NCI-H1092 treated with DMSO at 0.1 percent for 48 hours (cell line): ENCODE measurements at places on chromosomes 5 and 9.

DNA sequence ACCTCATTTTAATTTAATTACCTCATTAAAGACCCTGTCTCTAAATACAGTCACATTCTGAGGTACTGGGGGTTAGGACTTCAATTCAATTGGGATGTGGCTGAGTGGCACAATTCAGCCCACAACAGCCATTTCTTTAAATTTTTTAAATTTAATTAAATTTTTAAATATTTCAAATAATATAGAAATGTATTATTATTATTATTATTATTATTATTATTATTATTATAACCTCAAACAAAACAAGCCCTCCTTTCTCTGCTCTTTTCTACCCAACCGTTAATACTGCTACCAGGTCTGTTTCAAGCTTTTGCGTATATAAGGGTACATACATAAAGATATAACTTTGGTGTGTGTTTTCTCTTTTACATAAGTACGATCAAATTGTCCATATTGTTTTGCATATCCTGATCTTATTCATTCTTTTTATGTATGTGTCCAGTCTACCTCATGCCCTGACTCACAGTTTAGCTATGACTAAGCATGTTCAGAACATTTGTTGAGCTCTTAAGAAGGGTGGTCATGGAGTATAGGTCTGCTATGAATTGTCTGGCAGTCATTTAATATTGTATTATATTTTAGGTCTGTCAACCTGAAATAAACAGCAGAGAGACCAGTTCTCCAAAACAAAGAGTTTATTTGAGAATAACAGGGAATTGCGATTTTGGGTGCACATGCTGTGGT is 16.1 kb upstream of the RAB14 start:
- DNase-seq, result no peak

DNA sequence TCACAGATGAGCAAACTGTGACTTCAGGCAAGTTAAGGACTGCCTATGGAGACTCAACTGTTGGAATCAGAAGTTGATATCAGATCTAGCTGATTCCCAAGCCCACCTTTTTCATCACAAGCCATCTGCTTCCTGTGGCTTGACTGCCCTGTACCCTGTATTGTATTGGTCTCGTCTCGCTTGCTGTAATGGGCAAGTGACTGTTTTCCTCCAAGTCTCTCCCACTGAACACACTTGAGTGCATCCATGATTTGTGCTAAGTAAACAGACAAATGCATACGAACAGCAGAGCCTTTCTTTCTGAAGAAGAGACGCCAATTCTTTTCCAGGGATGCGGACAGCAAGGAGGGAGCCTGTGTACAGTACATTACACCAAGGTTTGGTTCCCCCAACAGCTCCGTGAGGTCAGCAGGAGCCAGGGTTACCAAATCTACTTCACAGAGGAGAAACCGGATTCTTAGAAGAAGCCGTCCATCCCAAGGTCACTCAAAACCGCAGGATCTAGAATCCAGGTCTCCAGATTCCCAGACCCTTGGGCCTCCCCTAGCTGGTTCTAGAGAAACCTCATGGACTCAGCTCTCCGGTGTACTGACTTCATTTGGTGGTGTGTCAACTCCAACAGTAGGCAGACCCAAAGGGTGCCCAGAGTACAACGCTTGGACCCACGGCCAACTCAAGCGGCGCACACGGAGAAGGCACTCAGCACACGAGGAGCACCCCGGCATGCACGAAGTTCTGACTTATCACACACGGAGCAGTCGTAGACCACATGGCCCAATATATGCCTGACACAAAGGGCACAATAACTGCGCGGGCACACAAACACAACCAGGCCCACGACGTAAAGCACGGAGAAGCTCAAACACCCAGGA is 1.1 kb downstream of the BAG1 start:
- DNase-seq, result peak; percentile 47

DNA sequence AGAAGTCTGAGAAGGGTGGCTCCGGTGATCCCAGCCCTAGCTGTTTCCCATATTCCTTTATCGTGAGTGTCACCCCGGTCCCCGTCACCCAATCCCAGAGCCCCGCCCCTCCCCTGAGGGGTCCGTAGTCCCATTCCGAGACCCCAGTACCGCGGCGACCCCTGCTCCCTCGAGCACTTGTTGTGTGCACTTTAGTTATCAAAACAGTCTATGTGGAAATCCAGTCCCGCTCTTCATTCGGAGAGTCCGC is 223 bp downstream of the LRSAM1 start:
- peak; percentile 71 for DNase-seq

DNA sequence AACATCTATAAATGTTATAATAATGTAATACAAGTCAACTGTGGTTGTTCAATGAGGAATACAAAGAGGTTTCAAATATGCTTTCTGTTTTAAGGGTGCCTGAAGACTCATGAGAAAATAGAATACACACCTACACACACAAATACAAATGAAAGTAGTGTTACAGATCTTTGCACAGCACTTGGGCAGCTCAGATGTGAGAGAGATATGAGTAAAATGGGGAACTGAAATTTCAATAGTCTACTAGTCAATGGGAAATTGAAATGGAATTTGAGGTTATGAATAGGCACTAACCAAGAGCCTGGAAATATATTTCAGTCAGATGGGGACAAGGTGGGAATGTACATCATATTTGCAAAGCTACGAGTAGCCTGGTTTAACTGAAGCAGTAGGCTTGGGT is 96.6 kb downstream of the ISL1 start:
- DNase-seq, result no peak

GRCh38 chr9:97943308-97943855 is 5.4 kb upstream of the HEMGN start:
- no peak for DNase-seq

DNA sequence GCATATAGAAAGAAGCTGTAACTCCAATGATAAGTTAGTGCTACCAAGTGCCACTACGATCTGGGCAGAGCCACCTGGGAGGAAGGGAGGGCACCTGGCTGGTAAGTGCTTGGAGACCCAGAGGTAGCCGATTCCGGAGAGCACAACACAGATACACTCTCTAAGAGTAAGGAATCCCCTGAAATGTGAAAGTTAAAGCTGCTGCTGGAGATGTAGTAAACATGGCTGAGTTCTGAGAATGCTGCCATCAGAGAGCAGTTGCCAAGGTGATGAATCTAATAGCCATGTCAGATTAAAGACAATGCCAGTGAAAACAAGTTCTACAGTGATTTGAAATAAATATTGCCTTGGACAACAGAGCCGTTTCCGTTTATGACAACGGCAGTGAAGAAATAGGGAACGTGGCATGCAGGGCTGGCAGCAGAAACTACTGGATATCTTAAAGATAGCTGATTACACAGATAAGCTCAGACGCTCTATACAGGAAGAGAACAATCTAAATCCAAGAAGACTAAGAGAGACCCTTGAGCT is 561.2 kb upstream of the C9orf72 start:
- DNase-seq, result no peak

GRCh38 chr5:17895288-17896033 is 261.2 kb downstream of the TAF11L14 start:
- no peak for DNase-seq

GRCh38 chr5:1892211-1892610 is 9.5 kb upstream of the IRX4 start:
- DNase-seq, result no peak

GRCh38 chr9:130527651-130528310 is 51.6 kb upstream of the FUBP3 start:
- no peak for DNase-seq
